Effector memory CD8-positive, alpha-beta T cell (primary cell): ENCODE measurements at places on chromosomes 7 and 10.

DNA sequence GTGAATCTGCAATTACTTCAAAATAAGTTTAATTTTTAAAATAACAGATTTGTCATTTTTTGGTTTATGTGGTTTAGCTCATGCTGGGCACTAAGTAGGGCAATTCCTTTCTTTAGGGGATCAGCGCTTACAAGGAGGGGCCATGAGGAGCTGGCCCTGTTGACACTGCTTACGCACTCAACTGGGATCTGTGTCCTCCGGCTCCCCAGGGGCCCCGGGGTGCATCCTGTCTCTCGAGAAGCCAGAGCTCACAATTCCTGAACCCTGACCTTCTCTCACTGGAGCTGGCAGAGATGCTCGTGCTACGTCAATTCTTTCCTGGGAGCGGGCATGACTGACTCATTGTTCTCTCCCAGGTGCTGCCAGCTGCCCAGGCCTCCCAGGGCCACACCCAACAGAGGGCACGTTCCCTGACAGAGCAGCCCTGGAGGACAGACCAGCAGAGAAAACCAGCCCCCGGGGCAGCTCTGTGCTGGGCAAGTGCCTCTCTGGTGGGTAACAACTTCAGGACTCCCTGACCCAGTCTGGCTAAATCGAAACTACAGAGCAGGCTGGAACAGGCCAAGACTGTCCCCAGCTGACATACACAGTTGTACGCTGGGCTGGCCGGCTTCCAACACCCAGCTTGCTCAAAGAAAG lies 36.8 kb downstream of the CTBP2 start:
- no peak for DNase-seq

GRCh38 chr10:14460447-14460846 lies 129.7 kb upstream of the FRMD4A start:
- no peak for DNase-seq

DNA sequence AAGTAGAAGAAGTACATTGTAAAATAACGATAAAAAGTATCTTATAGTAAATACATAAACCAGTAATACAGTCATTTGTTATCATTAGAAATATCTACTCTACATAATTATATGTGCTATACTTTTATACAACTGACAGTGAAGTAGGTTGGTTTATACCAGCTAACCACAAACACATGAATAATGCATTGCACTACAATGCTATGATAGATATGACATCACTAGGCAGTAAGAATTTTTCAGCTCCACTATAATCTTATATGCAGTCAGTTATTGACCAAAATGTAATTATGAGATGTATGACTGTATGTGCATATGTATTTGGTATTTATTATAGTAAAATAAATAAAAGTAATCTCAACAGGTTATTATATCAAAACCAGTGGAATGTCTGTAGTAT lies 23.4 kb upstream of the SGCE start:
- no peak for DNase-seq

DNA sequence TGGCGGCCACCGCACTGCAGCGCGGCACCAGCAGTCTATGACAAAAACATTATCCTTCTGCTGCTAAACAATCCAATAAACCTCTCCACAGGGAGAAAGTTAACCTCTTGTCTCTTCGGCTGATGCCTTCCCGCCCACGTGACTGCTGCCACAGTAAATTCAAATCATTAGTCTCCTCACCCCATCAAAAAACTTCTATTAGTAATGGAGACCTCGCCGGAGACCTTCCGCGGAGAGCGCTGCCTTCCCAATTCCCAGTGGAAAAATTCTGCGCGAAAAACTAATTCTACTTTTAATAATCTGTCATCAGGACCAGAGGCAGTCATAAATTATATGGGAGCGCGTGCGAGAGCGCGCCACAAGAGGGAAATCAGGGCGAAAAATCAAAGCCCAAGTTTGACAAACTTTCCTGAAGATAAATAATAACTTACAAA lies 90.0 kb upstream of the PAX2 start:
- DNase-seq, result no peak

GRCh38 chr7:591856-592628 lies 72.4 kb upstream of the PDGFA start:
- DNase-seq, result no peak

GRCh38 chr7:144565586-144565985 lies 162.1 kb upstream of the NOBOX start:
- no peak for DNase-seq

DNA sequence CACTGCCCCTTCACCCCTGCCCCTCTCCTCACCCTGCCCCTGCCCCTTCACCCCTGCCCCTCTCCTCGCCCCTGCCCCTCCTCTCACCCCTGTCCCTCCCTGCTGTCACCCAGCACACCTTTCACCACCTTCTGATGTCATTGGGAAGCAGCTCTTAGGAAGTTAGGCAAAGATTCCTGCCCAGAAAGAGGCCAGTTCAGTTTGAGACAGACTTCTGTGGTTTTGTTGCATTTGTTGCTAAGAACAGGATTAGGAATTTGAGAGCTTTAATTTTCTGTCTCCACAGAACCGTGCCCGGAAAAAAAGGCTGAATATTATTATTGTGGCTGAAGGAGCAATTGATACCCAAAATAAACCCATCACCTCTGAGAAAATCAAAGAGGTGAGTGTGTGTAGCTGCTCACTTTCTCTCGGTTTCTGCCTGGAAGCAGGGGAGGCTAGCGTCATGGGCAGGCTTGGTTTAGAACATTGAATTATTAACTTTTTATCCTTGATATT lies 39.6 kb downstream of the PFKP start:
- DNase-seq, result no peak

GRCh38 chr7:27032839-27033238 lies 63.0 kb downstream of the HOXA1 start:
- no peak for DNase-seq

DNA sequence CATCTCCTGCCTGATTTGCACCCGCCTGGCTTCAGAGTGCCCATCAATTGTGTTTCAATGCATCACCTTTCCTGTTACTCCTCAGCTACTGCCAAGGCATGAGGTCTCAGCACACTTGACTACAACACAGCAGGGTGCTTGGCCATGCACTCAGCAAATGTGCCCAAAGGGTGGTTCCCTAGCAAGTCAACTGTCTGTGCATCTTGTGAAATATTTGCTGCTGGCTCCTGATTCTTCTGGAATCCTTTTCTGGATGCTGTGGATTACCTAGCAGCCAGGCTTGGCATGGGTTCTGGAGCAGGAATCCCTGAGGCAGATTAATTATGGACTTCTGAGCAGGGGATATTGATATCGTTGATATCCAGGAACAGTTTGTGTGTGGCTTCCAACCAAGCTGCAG lies 662.6 kb upstream of the MGMT start:
- DNase-seq, result no peak

GRCh38 chr7:139990142-139990535 lies 72.6 kb downstream of the PARP12 start:
- DNase-seq, result no peak

DNA sequence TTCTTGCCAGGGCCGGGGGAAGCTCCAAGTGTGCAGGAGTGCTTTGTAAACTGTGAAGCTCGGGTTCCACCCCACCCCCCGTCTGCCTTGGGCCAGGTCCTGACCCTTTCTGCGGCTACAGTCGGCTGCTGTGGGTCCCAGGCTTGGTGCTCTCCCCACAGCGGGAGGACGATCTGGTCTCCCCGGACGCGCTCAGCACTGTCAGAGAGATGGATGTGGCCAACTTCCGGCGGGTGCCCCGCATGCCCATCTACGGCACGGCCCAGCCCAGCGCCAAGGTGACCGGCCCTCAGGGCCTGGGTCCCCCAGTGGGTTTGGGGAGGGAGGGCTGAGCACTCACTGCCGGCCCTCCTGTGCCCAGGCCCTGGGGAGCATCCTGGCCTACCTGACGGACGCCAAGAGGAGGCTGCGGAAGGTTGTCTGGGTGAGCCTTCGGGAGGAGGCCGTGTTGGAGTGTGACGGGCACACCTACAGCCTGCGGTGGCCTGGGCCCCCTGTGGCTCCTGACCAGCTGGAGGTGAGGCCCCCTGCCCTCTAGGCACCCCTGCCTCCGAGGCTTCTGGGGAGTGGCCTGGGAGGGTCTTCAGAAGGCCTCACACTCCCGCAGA lies 60.3 kb downstream of the PALD1 start:
- DNase-seq, result no peak
